Activated CD8-positive, alpha-beta T cell treated with anti-CD3 and anti-CD28 coated beads for 36 hours (primary cell): ENCODE measurements at places on chromosomes 12 and 14. TPM values are rescaled to one million over a fixed set of nuclear protein-coding genes. Genes with fewer than 3 reads are reported as not detected.

GRCh38 chr12:102917026-102917787 lies at the start of gene PAH:
PAH (minus strand) TSS chr12:102917244; CDS start chr12:102917130, 114 bp downstream.
- DNase-seq = peak; percentile 28

- DNase-seq = no peak
Measured at GRCh38 chr14:63266106-63266505, 52.6 kb downstream of the GPHB5 start.

DNA sequence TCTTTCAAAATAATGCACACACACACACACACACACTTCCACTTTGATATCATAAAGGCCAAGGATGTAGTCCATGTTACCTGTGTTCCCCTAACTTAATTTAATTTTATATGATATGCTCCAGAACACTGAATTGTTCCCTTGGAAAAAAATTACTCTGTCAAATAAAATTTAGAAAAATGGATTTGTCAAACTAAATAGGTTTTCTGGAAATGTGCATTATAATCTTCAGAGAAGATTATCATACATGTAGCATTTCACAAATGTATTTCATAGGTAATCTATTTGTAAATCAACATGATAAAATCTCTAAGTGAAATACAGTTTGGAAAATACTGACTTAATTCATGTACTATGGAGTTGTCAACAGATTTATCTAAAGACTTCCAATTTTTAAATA lies 68.6 kb downstream of the CNTN1 start:
- DNase-seq = no peak

GRCh38 chr12:3263939-3264922 lies 187.1 kb downstream of the TSPAN9 start:
- no peak for DNase-seq

ADCY4 gene
- total RNA-seq = 1.5 TPM

EFCAB11 gene
- 6.6 TPM for total RNA-seq

CCDC177 gene
- total RNA-seq = not detected

GLIPR1L1 gene
- not detected for total RNA-seq
